Activated T-cell treated with anti-CD3 and anti-CD28 coated beads, Interleukin-2, amount 50 U/mL, for 1 hour (primary cell): ENCODE measurements at places on chromosomes 5 and 9.

DNA sequence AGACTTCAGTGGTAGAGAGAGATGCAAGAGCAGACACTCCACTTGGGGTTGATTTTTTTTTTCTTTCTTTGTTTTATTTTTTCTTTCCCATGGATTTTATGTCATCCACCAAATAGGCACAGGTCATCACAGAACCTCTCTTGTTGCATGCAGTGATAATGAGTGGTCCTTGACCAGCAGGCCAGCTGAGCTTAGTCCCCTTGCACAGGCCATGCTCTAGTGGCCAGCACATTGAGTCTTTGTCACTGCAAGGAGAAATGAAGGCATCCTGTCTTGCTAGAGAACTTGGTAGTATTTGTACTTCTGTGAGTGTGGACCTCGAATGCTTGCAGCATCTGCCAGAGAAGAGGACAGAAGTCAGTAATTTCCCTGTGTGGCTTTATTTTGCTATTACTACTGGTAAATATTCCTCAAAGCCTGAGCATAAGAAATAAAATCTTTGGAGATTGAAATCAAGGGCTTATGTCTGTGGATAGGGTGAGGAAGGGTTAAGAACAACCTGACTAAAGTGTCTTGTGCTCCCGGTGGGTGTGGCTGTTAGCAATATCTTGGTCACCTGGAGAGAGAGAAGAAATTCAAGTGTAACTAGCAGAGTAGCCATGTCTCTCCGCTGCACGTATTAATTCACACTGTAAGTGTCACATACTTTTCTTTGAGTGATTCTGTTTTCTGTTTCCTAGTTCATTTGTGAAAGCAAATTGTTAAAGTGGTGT is 45.3 kb upstream of the NCS1 start:
- no peak for DNase-seq

DNA sequence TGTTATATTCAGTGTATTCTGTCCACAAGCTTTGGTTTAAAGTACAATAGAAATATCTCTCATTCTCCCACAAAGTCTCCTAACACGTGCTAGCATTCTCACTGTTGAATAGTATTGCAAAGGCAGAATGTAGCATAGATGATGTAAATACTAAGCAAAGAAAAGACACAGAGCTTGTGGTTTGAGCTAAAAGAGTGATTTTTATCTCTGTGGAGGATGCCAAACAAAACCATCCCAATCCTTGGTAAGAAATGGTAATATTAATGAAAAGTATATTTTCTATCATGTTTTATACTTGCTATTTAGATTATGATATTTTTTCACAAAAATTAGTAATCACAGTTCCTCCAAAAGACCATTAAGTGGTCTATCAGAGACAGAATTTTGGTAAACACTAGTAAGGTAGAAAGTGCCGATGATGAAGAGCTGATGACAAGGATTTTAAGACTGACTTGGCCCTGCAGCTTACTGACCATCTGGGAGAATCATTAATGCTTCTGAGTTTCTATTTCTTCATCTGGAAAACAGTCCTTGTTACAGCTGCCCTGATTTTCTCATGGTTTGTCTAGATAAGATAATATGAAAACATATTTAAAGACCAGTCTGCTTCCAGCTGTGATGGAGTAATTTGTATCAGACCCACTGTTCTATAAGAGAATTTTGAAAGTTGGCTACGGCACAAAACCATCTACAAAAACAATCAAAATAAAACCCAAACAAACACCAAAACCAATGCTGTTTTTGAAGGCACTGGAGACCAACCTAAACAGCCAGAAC is 510.2 kb downstream of the SPATA31D1 start:
- no peak for DNase-seq

- no peak for DNase-seq
These were observed 428.3 kb upstream of the CDH6 start for GRCh38 chr5:30765227-30765626.

GRCh38 chr9:136538599-136539426 is 7.0 kb downstream of the NOTCH1 start:
- DNase-seq: peak; percentile 54

GRCh38 chr9:92308893-92309292 is 15.4 kb upstream of the IARS1 start:
- DNase-seq: no peak

DNA sequence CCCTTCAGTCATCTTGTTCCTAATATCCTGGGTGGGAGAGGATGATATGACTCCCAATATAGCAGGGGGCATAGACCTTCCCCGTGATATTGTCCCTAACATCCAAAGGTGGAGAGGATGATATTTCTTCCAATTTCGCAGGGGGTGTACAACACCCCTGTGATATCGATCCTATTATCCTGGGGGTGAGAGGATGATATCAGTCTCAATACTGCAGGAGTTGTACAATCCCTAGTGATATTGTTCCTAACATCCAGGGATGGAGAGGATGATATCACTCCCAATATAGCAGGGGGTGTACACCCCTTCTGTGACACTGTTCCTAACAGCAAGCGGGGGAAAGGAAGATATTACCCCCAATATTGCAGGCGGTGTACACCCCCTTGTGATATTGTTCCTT is 122.6 kb downstream of the TMEM38B start:
- DNase-seq: no peak

DNA sequence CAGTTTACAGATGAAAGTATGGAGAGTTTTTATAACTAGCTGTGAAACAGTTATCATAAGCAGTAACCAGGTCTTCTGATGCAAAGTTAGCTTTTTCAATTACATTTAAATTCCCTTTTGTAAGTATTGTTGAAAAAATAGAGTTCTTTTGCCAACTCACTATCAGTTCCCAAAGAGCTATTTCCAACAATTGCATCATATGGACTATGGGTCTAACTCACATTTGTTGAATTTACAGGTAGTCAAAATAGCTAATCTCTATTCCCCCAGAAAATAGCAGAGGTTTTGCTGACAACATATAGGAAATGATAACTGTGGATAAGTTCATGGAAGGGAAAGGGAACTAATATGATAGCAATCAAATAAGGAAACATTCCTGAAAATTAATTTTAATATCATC is 1.4 kb downstream of the SPINK1 start:
- no peak for DNase-seq

DNA sequence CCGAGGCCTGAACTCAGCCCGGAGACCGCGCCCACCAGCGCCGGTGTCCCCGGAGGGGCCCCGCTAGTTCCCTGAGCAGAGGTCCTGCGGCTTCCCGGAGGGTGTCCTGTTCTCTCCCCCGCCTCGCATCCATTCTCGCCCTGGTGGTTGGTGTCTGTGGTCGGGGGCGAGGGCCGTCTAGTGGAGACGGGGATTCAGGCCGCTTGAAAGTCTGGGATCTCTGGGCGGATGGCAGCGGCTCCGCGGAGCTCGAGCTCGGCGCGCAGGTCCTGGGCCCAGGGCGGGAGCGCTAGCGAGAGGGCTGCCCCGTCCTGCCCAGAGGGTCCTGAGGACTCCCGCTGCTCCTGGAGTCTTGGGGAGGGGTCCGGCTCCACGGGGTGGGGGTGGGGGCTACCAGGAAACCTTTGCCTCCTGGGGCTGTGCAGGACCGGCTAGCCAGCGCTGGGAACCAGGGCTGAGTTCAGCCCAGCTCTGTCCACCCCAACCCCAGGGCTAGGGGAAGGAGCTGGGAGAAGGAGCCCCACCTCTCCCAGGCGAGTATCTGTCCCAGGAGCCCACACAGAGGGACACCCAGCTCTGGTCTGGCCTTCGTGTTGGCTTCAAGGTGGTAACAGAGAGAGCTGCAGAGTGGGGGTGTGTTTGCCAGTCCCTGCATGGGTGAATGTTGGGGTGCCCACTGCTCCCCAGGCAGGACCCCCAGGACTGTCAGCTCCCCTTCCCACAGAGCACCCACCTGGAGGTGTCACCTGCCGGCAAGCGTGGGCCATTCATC is 4.0 kb downstream of the TOR4A start:
- DNase-seq: no peak

GRCh38 chr9:113578882-113579282 is 115.4 kb downstream of the RGS3 start:
- peak; percentile 76 for DNase-seq

GRCh38 chr5:130324953-130325671 is 420.8 kb downstream of the CHSY3 start:
- DNase-seq: no peak

DNA sequence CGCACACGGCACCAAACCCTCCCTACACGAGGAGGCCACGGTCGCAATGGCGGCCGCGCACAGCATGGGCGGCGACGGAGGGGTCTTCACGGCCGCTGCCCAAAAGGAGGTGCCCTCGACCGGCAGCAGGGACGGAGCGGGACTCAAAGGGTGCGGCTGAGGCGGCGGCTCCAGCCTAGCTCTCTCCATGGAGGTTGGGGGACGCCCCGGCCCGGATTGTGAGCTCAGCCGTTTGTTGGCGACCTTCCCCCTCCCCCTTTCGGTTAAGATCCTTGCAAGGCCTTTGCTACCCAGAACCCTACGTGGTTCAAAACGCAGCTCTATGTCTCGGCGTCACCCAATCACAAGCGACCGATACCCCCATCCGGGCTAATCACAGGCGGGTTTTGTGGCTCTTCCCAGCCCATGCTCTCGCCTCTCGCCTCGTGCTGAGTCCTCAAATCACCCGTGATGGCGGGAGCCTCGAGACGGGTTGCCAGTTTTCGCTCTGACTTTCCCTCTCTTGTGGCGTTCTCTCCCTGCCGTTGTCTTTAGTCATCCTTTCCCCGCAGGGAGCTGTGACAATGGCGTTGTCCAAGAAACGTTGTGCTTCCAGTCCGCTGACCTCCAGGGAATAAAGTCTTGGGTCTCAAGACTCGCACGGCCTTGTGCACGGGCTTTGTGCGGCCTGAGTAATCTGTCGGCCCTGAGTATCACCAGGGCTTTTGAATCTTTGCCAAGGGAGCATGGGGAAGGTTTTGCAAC is 19.5 kb downstream of the C5orf52 start:
- no peak for DNase-seq

- no peak for DNase-seq
These were observed 183.2 kb upstream of the RASEF start for GRCh38 chr9:83245979-83246659.

- DNase-seq: no peak
These were observed 121.6 kb upstream of the DPYSL3 start for GRCh38 chr5:147631428-147632003.

DNA sequence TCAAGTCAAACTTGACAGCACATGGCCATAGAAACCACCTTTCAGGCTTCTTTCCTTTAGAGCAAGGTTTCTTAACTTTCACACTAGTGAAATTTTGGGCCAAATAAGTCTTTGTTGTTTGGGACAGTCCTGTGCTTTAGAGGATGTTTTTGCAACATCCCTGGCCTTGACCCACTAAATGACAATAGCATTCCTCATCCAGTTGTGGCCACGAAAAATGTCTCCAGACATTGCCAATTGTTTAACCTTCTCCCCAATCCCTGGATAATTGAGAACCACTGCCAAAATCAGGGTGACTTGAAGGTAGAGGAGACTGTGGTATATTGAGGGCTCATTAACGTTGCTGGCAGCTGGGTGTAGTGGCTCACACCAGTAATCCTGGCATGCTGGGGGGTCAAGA is 72.0 kb downstream of the ALDH1A1 start:
- no peak for DNase-seq

GRCh38 chr5:55597014-55597981 is 62.5 kb upstream of the PLPP1 start:
- DNase-seq: no peak

DNA sequence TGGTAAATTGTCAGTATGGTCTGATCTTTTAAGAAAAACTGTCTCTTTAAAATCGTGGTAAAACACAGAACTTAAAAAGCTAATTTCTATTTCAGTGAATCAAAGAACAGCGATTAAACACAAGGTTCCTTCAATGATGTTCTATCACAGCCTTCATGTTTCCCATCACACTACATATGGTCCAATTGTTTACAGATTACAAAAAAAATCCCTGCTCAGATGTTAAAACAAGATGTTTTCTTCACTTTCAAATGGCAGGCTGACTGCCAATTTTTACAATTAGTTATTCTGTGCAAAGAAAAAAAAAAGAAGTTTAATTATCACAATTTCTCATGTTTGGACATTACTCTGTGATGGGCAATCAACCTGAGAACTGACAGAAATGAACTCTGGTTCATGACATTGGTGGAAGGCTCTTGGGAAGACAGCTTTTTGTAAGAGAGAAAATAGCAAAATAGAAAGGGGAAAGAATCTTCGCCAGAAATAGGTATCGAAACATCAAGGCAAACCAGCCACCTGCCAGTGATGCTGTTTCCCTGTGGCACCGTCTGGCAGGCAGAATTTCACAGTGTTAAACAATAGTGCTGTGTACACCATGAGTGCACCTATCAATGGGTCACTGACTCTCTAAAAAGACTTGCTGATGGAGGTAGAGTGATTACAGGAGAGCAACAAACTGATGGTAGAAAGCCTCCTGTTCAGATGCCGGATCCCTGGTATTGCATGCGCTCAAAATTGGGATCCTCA is 1020.0 kb upstream of the ARRDC3 start:
- no peak for DNase-seq

- no peak for DNase-seq
These were observed 687.6 kb downstream of the CETN3 start for GRCh38 chr5:89721931-89722330.

DNA sequence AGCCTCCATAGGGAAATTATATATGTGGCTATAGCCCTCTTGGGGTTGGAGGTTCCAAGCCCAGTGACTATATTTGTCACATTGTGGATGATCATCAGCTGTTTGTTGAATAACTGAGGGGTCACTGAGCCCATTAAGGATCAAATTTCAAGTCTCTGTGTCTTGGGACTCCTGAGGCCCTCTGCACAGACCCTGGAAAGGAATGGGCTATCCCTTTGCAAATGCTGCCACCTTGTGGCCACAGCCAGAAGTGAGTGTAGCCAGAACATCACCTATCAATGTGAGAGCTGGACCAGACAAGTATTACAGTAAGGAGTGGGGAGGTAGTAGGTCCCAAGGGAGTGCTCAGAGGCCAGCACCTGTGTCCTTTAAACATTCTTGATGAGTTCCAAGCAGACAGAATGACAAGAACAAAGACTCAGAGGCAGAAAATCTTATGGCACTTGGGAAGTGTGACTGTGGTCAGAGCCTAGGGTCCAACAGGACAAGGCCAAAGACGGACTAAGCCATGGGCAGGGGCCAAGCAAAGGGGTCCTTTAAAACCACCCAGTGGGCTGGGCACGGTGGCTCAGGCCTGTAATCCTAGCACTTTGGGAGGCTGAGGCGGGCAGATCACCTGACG is 8.2 kb downstream of the RPP25L start:
- peak; percentile 86 for DNase-seq

GRCh38 chr5:126055348-126055729 is 367.9 kb upstream of the GRAMD2B start:
- DNase-seq: no peak

- no peak for DNase-seq
These were observed 89.0 kb downstream of the GCNT4 start for GRCh38 chr5:74963407-74963806.

DNA sequence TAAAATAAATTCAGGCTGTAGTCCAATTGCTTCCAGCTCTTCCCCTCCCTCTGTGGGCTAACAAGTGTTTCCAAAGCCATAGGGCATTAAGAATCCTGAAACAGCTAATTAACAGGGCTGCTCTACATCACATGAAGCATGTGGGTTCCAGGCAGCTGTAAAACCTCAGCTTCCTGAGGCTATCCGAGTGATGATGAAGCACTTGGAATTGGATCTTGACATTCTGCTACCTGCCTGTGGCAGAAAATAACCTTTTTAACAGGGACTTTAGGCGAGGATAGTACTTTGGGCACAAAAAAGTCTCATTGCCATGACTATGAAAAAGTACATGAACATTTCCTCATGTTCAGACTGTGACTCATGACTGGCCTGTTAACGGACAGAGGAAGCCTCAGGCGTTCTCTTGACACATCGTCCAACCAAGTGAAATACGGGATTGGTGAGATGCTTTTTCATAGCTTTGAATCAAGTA is 107.2 kb downstream of the PDE4D start:
- no peak for DNase-seq
